ENCODE measurements at places on chromosomes 6 and 20.

GRCh38 chr6:43791745-43792422, 21.9 kb downstream of the VEGFA start:
- no peak for DNase-seq

DNA sequence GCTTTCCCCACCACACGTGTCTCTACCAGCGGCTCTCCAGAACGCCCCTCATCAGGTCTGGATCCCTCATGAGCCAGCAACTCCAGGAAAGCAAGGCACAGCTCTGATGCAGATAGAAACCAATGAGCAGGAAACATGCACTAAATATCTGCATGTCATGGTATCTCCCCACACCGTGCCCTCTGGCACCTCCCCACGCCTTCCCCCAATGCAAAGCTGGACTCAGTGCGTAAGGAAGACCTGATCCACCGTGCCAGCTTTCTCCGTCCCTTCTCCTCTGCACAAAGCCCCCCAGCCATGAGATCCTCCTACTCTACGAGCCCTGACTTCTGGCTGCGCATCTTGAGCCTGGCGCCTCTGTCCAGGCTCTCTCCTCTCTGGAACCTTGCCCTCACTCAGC, 9.4 kb downstream of the PDE10A start:
- no peak for DNase-seq

DNA sequence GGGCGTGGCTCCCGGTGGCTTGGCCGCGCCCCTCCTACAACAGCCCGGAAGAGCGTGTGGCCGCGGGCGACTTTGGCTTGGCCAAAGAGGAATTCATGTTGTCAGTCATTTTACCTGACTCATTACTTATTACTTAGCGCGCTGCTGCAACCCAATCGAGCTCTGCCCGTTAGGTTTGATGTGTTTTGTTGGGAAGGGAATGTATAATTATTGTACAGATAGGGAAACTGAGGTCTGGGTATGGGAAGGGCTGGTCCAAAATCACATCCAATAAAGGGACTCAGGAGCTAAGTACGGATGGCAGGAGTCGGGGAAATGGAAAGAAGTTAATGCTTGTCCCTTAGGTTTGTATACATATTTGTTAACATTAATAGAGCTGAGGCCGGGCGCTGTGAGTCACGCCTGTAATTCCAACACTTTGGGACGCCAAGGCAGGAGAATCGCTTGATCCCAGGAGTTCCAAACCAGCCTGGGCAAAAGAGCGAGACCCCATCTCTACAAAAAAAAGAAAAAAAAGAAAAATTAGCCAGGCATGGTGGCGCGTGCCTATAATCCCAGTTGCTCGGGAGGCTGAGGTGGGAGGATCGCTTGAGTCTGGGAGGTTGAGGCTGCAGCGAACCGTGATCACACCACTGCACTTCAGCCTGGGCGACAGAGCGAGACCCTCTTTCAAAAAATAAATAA, 639 bp upstream of the ZNF335 start:
- DNase-seq, result no peak

DNA sequence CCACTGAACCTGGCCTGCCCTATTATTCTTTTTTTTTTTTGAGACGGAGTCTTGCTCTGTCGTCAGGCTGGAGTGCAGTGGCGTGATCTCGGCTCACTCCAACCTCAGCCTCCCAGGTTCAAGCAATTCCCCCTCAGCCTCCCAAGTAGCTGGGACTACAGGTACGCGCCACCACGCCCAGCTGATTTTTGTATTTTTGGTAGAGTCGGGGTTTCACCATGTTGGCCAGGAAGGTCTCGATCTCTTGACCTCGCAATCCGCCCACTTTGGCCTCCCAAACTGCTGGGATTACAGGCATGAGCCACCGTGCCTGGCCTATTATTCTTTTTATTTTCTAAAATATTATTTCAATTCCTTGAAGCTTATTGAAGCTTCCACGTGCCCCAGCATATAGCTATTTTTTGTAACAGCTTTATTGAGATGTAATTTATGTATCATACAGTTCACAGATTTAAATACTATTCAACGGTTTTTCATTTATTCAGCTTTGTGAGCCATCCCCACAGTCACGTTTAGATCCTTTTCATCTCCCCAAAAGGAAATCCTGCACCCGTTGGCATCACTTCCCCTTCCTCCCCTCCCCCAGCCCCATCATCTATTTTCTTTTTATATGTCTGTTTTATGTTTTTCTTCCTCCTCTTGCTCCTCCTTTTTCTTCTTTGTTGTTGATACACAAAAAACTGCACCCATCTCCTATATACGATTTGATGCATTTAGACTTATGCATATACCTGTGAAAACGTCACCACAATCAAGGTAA, 13.5 kb upstream of the MDFI start:
- DNase-seq, result no peak

DNA sequence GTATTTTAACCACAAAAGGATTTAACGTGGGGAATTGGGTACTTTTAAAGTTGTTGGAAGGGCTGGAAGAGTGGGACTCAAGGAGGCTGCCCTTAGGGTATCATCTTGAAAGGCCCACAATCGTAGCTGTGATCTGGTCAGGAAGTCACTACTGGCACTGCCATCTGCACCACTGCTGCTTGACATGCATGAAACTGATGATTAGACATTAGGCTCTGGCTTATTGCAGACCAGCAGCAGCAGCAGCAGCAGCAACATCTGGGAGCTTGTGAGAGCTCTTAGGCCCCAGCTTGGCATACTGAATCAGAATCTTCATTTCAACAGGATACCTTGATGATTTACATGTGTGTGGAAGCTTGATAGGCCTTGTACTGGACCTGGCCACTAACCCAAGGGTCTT, 68.6 kb downstream of the PHF20 start:
- no peak for DNase-seq

DNA sequence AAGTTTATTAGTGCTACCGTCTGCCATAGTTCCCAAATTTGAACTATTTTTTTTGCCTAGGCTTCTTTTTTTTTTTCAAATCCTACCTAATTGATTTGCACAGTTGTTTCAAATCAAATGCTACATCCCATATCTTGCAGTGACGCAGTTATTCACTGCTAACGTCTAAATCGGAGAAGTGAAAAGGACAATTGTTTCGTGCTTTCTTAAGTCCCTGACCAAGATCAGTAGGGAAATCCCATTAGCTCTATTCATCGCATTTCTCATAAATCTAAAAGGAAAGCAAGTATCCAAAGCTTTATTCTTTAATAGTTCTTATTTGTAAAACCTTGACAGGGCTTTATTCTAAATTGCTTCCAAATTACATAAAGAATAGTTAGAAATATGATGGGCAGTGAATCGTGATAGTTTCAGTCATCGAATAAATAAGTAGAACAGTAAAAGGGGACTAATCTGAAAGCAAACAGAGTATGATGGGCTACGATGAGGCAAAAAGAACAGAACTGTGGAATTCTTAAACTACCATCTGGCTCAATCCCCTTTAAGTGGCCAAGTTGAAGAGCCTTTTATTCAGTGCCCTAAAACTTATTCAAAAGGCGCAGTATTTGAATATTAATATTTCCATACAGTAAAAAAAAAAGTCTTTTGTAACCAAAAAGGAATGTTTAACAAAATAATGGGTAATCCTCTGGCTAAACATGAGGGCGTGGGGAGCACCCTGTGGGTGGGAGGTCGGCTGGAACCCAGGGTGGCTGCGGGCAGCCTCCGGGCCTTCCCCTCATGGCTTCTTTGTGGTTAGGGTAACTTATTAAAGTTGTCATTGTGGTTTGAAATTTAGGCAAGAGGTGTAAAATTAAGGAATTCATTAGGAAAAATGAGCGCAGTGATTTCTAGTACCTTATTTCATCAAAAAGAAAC, 3.0 kb upstream of the ARID1B start:
- DNase-seq, result peak; percentile 52

DNA sequence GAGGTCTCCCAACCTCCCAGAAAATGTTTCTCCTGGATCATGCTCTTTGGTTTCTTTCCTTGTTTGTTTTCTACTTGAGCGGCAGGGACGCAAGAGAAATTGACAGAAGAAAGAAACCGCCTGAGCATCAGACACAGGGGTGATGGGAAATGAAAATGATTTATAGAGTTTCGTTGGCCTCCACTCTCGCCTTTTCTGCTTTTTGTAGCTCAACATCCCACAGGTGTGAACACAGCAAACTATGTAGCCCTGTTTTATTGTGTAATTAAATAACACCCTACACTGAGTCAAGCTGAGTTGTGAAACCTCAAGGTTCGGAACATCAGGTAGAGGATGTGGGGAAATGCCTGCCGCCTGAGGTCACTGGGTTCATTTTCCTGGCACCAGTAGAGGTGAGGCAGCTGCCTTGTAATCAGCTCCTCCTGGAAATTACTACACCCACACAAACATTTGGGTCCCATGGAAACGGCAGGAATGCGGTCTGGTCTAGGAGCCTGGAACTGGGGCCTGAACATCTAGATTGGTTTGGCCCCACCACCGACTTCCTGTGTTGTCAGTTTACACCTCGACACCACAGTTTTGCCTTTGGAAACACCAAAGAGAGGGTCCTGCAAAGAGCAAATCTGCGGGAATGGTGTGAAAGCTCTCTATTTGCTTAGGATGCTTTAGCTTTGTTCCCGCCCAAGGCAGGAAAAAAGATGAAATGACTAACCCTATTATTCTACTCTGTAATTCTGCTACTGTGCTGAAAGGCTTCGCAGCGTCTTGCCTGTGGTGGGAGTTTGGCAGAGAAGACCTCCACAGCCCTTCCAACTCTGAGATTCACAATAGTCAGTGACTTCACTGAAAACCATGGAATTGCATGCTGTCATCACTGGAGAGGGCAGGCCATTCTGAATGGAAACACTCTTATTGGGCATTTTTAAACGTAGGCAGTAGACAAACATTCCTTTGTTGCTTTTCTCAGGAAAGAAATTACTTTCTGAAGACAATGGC, 53.0 kb downstream of the ADAT2 start:
- DNase-seq, result peak; percentile 65

- no peak for DNase-seq
Observed at GRCh38 chr6:42488129-42488528, 36.4 kb upstream of the TRERF1 start.

DNA sequence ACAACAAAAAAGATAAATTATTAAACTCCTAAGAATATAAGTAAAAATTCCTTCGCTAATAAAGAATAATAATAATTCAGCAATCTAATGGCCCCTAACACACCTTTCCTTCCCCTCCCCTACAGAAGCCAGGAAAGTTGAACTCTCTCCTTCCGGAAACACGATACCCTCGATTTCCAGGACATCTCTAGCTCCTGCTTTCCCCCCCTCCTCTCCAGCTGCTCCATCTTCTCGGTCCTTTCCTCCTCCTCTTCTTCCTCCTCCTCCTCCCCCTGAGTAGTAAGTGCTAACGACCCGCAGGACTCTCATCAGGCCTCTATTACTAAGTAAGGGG, 603 bp downstream of the TASP1 start:
- DNase-seq, result no peak

- DNase-seq, result no peak
Observed at GRCh38 chr20:32527052-32527446, 58.1 kb downstream of the NOL4L start.

DNA sequence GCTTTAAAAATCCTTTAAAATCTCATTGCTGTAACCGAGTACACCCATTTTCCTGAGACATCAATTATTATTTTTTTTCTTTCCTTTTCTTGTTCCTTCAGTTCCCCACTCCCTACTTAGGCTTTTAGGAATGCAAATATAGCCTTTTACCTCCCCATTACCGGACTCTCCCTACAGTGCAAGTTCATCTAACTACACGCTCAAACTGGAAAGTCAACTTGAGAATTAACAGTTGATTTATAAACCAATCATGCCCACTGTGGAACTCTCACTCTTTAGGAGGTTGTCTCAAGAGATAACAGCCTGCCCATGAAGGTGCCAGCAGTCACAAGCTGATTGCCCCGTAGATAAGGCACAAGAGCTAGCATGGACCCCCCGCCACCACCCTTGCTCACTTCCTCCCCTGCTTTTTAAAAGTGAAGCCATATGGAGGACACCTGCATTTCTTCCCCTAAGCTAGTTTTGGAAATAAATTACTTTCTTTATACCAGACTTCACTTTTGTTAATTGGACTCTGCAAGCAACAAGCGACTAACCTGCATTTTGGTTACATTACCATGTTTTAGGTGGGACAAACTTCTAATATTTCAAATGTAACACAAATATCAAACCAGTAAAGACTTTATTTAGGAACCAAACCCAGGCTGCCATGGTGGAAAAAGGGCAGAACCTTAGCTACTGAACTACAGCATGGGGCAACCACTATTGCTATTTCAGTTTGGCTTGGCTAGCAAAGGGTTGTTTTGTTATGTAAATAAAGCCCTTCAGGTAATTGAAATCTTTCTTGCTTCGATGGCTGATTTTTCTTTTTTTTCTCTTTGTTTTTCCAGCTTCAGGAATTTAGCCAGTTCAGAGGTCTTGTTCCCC, 34.9 kb downstream of the UBD start:
- DNase-seq, result no peak

DNA sequence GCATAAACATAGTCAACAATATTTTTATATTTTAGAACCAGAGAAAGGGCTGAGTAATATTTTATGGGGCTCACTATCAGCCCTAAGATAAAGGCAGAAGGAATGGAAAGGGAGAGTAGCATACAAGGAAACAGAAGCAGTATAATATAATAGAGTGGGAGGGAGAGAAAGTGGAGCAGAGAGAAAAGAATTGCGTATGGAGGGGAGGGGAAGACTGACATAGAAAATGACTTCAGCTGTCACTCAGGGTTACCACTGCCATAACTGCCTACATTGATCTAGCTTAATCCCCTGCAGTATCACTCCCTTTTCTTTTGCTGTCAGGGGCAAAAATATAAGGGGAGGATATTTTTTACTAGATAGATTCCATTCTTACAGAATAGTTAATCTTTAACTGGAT, 1133.5 kb upstream of the MAP3K7 start:
- no peak for DNase-seq
